ENCODE measurements at places on chromosomes 2 and 18. TPM values are rescaled to one million over a fixed set of nuclear protein-coding genes. Genes with fewer than 3 reads are reported as not detected.

Gene DSG1
- total RNA-seq = not detected

Gene TMEM247
- not detected for total RNA-seq

Gene TMEM150A
- 23.1 TPM for total RNA-seq

Gene MPP4
- not detected for total RNA-seq

Gene CCT7
- total RNA-seq = 482 TPM

Gene MAPRE3
- total RNA-seq = 10.3 TPM

Gene GGCX
- total RNA-seq = 41.4 TPM

Gene RALB
- total RNA-seq = 18.0 TPM

Gene GRHL1
- 4.7 TPM for total RNA-seq

Gene GPR17
- total RNA-seq = not detected

Gene STK36
- 42.7 TPM for total RNA-seq

Gene AGBL5
- 55.6 TPM for total RNA-seq

Gene MOGAT1
- 0.62 TPM for total RNA-seq
